GDM1 (cell line): ENCODE measurements at places on chromosomes 6 and 20.

DNA sequence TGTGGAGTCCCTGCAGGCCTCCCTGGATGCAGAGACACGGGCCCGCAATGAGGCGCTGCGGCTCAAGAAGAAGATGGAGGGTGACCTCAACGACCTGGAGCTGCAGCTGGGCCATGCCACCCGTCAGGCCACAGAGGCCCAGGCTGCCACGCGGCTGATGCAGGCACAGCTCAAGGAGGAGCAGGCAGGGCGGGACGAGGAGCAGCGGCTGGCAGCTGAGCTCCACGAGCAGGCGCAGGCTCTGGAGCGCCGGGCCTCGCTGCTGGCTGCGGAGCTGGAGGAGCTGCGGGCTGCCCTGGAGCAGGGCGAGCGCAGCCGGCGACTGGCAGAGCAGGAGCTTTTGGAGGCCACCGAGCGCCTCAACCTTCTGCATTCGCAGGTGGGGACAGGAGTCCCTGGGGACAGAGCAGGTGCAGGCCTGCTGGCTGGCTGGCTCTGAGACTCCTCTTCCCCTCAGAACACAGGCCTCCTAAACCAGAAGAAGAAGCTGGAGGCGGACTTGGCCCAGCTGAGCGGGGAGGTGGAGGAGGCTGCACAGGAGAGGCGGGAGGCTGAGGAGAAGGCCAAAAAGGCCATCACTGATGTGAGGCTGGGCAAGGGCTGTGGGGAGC is 44.7 kb downstream of the MYH7B start:
- no peak for DNase-seq

DNA sequence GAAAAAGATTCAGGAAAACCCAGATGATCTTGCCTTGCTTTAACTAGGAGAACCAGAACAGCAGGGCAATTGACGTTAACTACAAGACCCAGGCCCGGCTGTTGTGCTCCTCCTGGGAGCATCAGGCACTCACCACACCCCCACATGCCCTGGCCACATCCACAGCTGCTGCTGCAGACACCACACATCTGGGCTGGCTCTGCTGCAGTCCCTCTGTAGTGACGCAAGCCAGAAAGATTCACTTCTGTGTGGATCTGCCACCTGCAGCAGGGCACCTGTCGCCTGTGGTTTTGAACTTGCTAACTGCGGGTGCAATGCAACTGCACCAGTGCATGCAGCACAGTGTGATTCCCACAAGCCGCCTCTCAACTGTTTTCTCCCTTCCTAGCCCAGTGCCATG is 228.8 kb downstream of the SYNDIG1 start:
- DNase-seq, result no peak

DNA sequence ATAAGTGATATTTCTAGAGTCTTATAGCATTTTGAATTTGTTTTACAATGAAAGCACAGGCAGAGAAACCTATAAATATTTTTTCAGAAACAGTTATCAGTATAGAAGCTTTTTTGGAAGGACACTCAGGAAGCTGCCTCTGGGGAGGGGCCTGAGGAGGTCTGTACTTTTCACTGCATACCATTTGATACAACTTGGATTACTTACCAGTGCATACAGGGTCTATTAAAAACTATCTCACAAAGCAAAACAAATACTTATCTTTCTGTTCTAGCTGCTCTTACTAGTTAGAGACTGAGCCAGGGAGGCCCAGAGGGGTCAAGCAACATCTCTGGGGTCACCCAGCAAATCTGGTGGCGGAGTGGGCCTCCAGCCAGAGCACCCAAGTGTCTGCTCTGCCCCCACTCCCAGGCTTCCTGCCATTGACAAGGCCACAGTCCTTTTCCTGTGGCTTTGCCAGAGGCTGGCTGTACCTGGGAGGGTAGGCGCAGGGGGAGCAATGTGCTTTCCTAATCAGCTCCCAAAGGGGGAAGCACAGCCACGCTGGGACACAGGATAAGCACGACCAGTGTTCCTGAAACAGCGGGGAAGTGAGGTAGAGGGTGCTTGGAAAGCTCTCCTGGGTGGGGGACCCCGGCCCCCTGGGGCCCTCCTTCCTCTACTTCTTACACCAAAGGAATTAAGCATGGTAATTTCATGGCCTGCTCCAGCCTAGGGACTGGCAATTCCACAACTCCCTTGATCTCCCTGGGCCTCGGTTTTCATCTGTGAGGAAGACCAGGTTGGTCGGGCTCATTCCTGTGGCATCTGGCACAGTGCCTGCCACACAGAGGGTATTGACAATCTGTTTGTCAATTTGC is 7.8 kb downstream of the TCF15 start:
- no peak for DNase-seq

GRCh38 chr6:125104425-125104824 is 49.1 kb upstream of the TPD52L1 start:
- DNase-seq, result no peak

- DNase-seq, result no peak
Measured at GRCh38 chr6:73579851-73580246, 59.0 kb upstream of the EEF1A1 start.

DNA sequence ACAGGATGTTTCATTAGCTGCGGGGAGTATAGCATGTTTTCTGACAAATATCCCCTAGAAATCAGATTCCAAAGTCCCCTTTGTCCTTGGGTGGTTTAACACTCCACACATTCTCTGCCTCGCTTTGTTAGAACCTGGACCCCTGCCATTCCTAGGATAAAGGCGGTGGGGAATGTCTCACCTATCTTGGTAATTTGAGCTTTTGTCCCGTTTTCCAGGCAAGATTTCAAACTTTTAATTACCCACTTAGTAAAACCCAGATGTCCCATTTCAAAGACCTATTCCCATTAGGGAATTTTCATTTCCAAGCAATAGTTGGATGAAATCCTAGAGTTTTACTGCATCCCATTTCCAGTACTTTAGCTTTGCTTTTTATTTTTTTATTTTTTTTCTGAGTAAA is 501.0 kb upstream of the MAP3K7 start:
- no peak for DNase-seq

DNA sequence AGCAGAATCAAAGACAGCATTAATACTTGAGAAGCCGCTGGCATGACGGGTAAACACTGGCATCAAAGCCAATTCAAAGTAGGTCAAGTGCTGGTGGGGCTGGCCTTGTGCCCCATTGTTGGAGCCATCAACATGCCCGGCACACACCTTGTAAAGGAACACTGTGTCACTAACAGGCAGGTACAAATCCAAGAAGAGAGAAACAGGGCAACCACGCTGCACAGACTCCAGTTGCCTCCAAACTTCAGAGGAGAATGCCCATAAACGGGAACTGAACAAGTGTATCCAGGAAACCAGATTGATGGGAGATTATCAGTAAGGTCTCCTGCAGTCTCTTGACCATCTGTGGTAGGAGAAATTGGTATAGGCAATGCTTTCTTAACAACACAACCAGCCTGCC is 127.0 kb upstream of the STXBP5 start:
- DNase-seq, result no peak
